ENCODE measurements at places on chromosomes 7 and 10. TPM values are rescaled to one million over a fixed set of nuclear protein-coding genes. Genes with fewer than 3 reads are reported as not detected.

NEURL1 gene
- total RNA-seq: 1.4 TPM

PALS2 gene
- total RNA-seq: 12.7 TPM

NUDT1 gene
- total RNA-seq: 65.2 TPM

DNA sequence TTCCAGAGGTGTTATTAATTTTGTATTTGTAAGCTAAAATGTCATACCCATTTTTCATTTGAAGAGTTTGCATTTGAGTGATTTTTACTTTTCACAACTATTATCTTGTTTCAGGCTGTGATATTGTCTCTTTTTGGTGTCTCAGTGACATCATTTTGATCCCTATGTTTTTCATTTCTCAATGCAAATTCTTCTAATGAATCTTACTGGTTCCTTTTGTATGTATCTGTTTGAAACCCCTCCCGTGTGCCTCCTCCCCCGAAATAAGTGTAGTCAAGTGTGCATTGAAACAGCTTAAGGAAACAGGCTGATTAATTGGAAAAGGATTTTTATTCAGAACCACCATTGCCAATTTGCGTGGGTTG, 77.8 kb downstream of the SHH start:
- DNase-seq: no peak

GRCh38 chr10:4074545-4075407, 289.8 kb upstream of the KLF6 start:
- DNase-seq: no peak

DNA sequence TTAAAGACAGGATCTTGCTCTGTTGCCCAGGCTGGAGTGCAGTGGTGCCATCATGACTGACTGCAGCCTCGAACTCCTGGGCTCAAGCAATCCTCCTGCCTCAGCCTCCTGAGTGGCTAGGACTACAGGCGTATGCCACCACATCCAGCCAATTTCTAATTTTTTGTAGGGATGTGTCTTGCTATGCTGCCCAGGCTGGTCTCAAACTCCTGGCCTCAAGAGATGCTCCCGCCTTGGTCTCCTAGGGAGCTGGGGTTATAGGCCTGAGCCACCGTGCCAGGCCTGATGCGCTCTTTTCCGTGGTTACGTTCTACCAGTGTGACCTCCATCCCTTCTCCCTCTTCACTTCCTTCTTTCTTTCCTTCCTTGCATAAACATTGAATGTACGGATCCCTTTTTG, 34.2 kb upstream of the IL15RA start:
- no peak for DNase-seq

SPDYE16 gene
- 0.36 TPM for total RNA-seq

UCMA gene
- total RNA-seq: not detected
